Small intestine (tissue), 16 donors: ENCODE measurements at places on chromosomes 6 and 20.

GRCh38 chr6:41103847-41104246, 31.1 kb downstream of the NFYA start:
- no peak for DNase-seq

- peak; percentile 7 for DNase-seq
Measured at GRCh38 chr6:84772428-84773132, 8.2 kb upstream of the TBX18 start.

DNA sequence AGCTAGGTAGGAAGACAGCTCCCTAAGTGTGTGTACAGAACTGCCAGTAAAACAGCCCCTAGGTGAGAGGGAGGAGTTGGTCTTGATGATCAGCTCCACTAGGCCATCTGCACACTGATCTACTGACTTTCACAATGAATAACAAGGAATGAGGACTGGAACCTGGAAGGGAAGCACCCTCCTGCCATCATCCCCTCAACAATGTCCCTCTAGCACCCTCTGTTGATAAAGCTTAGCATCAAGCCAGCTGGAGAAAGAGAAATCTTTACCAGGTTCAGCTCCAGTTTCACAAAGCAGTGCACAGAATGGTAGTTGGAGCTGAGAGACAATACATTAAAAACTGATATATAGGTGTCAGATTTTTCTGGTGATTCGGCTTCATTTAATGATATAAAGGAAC, 57.2 kb upstream of the IRAK1BP1 start:
- DNase-seq = peak; percentile 61

GRCh38 chr6:127517693-127518092, 1.4 kb downstream of the MTCL3 start:
- no peak for DNase-seq

- no peak for DNase-seq
Measured at GRCh38 chr20:57874141-57874540, 164.3 kb upstream of the PMEPA1 start.

DNA sequence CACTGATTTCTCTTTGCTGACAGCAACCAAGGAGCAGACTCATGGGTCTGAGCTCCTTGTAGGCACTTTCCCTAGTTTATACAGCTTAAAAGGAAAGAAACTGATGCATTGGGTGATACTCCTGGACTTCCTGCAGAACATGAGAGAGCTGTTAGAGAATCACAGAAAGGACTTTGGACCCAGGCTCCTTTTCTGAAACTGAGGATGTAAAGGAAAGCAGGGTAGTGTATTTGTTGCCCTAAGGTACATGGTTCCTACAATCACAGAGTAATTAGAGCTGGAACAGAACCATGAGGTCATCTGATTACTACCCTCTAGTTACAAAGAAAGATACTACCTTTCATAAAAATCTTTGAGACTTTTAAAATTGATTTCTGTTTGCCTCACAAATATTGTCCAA, 477.1 kb upstream of the SPTLC3 start:
- peak; percentile 6 for DNase-seq

DNA sequence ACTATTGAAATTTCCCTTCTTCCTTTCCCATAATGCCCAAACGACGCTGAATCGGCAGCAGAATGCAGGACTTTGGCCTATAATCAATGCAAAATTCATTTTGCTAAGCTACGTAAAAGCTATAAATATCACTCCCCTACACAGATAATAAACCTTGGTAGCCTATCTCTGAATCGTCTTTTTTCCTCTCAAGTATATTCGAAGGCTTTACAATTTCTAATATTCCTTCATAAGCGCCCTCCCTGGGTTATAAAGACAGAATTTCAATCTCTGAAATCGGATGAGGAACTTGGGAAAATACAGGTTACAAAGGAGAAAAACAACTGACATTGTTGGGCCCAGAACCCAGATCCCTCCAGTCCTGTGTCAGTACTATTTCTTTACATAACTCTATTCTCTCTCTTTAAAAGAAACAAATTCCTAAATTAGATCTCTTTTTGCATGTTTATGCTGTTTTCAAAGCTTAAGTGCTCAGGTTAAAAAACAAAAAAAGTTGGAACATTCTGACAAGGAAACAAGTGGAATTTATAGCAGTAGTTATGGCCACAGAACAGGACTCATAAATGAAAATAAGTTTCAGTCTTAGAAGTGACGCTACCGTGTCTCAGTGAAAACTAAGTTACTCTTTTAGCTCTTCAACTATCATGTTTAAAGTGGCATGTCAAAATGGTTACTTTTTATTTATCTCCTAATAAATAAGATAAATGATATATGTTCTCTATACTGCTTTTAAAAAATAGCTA, 84.5 kb downstream of the SESN1 start:
- DNase-seq = peak; percentile 53

DNA sequence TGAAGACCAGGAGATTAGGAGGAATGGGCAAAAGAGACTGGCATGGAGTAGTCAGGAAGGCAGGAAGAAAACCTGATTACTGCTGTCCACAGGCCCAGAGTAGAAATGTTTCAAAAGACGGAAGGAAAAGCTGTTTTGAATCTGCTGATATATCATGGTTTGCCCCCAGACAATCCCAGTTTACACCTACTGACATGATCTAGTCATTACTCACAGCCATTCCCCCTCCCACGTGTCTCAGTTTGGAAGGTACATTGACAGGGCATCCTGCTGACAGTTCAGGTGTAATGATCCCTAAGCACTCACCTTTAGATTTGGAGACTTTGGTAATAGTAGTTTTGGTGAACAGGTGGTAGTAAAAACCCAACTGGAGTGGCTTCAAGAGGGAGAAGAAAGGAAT, 9.8 kb upstream of the TXNDC5 start:
- no peak for DNase-seq

- no peak for DNase-seq
Measured at GRCh38 chr6:170125456-170126300, 165.2 kb downstream of the DLL1 start.

DNA sequence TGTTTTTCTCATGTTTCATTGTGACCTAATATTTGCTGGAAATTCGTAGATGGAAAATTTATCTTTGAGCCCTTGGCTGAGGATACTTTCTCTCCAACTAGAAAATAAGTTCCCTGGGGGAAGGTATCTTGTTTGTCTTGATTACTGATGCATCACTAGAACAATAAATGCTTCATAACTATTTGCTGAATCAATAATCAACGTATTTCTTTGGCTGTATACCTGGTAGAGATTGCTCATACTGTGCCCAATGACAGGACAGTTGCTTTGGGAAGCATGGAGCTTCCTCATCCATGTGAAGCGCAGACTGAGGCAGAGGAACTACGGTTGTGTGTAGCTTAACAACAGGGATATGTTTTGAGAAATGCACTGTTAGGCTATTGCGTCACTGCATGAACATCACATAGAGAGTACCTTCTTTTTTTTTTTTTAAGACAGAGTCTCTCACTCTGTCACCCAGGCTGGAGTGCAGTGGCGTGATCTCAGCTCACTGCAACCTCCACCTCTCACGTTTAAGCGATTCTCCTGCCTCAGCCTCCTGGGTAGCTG, 34.2 kb upstream of the RPN2 start:
- DNase-seq = no peak

GRCh38 chr20:10532361-10532760, 97.3 kb downstream of the SLX4IP start:
- no peak for DNase-seq

DNA sequence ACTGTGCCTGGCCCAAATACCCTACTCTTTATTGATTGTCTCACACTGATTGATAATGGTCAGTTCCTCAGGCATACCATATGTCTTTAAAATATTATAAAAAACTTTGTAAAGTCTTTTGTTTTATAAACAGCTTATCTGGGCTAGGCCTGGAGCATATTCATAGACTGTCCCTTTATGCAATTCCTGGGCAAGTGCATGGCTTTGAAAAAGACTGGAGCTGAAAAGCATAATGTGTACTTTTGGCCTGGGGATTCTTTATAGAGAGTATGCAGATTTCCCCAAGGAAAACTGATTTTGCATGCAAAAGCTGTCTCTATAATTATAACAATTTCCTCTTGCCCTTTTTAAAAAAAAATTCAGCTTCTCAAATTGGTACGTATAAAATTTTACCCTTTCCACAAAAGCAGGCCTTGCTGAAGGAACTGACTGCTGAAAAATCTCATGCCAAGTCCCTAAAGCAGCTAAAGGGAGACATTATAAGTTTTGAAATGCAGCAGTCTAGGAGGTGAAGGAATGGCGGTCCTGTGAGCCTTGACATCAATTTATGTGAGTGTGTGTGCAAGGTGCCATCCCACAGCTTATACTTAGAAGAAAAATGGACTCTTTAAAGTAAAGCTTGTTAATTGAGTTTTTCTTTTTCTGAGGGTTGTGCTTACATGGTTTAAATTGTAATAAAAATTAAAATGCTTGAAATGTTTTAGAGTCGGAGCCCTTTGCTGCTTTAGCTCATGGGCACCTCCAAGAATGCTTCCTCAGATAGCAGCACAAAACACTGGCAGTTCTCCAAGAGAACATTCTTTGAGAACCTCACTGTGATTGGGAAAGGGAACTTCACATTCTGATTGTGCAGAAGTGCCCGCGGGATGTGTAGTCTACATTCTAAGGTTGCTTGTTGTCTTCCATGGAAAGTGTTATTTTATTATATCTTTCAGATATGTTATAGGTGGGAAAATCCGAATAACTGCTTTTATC, 43.9 kb downstream of the PLCB4 start:
- no peak for DNase-seq

DNA sequence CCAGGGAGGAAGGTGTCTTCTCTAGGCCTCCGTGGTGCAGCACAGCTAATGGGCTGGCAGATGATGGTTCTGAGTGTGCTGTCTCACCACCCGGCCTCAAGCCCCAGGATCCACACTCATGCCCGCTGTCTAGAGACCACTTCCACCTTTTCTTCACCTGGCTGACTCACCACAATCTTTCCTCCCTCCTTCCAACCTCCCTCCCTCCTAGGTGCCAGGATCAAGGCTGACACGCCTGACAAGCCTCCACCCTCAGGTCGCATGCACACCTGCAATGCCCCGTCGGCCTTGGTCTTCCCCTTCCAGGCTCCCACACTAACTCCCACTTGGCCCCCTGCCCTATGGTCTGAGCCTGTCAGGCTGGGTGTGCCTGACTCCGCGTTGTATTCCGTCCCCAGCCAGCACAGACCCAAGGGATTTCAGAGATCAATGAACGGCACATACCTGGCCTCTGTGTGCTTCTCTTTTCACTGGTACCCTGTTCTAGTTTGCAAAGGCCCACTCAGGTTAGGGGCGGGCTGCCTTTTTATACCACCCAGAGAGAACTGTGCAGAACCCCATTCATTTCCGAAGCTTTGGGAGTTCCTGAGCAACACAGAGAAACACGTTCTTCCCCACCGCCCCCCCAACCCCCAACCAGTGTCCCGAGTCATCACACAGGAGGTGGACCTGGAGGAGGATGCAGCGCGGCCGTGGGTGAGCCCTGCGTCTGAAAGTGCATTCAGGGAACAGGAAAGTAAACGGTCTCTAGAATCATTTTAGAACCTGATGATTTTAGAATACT, 39.3 kb downstream of the PMEPA1 start:
- DNase-seq = no peak

DNA sequence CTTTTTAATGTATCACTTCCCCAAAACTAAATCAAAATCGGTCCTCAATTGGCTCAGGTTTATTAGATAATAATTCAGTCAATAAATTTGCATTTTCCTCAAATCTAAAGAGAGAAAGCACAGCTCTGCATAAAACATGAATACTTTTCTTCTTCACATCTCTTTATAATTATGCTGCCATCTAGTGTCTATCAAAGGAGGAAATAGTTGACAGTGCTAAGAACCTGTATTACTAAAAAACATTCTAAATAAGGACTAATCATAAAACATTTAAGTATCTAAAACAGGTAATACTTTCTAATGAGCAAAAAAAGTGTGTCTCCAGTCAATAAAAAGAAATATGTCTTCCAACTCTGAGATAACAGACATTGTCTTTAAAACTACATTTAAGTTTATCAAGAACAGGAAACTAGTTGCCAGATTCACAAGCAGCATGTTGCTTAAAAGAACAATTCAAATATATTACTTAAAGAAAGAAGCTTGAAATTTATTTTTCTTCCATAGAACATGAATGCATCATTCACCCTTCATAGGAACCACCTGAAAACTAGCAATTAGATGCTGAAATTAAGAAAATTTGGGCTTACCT, 56.5 kb upstream of the DST start:
- peak; percentile 52 for DNase-seq

GRCh38 chr6:45196121-45196520, 132.0 kb upstream of the RUNX2 start:
- DNase-seq = no peak

DNA sequence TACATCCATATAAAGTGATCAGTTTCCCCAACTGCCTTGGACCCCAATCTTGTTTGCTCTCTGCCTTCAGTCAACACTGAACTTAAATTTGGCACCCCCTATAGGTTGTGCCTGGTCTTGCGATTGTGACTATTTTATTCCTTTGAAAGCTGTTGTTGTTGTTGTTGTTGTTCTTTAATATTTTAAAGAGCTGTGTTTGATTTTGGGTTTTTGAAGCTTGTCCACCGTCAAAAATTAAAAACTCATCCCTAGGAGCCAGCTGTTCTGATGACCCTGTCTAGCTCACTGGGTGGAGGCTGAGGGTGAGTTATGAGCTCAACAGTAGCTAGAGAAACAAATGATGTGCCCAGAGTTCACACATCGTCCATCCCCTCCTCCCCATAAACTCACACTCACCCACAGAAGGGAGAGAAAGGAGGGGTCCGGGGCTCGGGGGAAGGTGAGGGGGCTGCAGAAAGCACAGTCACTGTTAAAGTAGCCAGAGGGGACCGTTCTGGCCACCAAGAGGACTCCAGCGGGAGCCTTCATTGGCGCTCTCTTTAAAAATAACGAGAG, 4.0 kb downstream of the SIM1 start:
- no peak for DNase-seq

- no peak for DNase-seq
Measured at GRCh38 chr6:35089935-35090505, 51.1 kb downstream of the TCP11 start.

DNA sequence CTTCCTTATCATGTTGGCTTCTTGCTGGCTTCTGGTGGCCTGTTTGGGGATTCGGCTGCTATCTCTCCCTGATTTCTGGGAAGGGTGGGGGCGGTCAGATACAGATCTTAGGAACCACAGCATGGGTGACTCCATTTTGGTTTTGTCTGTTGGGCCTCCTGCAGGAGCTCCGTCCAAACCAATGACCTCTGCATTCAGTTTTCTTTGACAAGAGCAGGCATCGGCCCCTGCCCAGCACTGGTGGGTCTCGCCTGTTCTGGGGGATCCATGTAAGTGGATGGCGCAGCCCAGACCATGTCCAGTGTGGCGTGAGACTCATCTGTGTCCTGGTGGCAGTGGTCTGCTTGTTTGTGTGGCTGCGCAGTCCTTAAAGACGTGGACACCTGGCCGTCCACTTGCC, 8.6 kb upstream of the ARFGAP1 start:
- no peak for DNase-seq

- no peak for DNase-seq
Measured at GRCh38 chr6:12116264-12116800, 104.2 kb downstream of the HIVEP1 start.

DNA sequence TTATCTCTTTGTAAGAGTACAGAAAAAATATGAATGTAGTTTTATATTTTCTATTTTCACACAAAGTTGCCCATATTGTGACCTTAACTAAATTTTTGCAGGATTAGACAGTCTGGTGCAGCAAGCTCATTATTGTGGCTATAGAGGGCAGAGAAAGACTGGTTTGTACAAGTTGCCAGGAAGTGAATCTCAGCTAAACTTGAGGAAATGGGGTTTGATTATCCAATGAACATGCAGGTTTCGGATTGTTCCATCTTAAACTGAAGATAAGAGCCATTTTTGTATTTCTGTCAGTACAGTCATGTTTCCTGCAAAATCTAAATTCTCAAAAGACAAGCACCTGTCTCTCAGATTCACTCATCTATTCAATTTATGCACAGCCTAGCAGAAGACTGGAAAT, 390.9 kb downstream of the MMUT start:
- no peak for DNase-seq

GRCh38 chr20:47317127-47317895, 39.2 kb downstream of the ZMYND8 start:
- peak; percentile 62 for DNase-seq
